ENCODE measurements at places on chromosomes 5 and 9.

- no peak for DNase-seq
Observed at GRCh38 chr9:134454476-134454857, 128.2 kb downstream of the RXRA start.

DNA sequence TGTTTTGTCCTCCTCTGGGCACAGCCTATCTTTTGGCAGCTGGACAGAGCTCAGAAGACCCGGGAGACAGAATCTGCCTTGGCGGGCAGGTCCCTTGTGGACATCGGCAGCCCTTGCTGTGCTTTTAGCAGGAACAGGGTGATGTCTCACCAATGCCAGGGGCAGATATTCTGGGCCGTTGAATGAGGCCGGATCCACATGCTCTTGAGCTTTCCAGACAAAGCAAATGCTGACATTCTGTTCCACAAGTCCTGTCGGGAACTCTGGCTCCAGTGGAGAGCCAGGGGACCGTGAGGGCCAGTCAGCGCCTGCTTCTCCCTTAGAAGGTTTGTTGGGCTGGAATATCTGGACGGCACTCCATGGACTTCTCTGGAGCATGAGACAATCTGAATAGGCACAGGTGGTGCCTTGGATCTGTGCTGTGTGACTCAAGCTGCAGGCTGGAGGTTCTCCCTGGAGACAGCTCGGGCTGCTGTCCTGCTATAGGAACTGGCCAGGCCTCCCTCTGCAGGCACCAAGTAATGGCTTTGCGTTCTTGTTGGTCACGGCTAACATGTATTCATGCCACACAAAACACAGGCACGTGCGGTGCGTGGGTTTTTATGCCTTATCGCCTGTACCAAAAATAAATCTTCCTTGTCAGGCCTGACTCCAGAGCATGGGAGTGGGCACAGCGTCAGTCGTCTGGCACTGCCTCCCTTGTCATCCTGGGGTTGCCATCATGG lies 80.3 kb downstream of the GADD45G start:
- DNase-seq: no peak

- no peak for DNase-seq
Observed at GRCh38 chr9:135045928-135046738, 41.3 kb upstream of the OLFM1 start.

DNA sequence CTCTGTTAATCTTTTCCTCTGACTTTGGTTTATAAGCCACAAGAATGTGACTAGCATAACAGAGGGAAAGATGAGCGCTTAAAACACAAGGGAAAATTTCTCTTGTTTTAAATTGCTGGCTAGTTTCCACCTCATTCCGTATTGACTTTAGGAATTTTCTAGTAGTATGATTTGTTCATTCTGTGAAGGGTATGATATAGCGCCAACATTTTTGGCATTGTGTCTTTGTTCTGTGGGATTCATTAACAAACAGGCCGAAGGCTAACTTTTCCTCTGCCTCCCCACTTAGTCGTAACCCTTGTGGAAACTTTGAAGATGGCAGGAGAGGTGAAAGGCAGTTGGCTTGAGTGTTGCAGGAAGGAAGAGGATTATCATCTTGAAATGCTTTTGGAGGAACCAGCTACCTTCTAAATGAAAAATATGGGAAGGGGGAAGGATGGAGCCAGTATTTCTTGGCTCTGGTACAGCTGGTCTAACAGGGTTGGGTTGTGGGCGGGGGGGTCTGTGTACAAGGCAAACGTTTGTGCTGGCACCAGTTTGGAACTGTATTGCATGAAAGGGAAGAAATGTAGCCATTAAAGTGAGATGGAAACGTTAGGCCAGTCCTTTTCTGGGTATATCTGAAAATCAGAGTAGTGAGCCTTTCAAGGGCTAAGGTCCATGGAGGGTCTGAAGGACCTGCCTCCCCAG lies 21.5 kb upstream of the DMRT2 start:
- DNase-seq: no peak

DNA sequence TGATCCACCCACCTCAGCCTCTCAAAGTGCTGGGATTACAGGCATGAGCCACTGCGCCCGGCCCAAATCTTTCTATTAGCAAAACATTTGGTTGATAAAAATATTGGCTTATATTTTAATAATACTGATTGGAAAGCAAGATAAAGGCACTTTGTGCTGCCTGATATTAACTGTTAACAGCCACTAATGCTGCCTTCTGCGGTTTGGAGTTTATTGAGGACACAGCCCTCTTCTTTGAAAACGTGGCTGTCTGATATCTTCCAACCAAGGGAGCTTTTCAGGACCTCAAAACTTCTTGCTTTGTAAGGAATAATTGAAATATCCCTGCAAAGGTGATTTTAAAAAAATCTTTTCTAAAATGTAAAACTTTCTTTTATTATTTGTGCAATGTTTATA lies 94.0 kb downstream of the IQGAP2 start:
- no peak for DNase-seq

DNA sequence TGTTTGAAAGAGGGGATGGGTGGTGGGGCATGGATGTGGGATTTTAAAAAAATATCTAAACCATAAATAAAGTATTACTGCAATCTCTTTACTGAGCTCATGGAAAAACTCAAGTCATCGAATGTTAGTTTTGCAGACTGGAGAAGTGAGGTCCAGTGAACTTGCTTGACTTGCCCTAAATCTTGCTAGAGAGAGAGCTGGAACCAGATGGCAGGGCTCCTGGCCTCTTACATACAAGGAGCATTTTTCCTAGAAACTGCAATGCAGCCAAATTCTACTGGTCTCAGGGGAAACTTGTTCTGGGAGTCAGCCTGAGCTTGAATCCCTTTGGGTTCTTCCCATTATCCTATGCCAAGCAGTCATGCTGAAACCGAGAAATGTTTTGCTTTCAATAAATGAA lies 2.9 kb upstream of the TGFBI start:
- no peak for DNase-seq

GRCh38 chr5:152638996-152639552 lies 234.0 kb upstream of the NMUR2 start:
- DNase-seq: no peak

GRCh38 chr5:514673-515072 lies 9.6 kb downstream of the SLC9A3 start:
- no peak for DNase-seq

DNA sequence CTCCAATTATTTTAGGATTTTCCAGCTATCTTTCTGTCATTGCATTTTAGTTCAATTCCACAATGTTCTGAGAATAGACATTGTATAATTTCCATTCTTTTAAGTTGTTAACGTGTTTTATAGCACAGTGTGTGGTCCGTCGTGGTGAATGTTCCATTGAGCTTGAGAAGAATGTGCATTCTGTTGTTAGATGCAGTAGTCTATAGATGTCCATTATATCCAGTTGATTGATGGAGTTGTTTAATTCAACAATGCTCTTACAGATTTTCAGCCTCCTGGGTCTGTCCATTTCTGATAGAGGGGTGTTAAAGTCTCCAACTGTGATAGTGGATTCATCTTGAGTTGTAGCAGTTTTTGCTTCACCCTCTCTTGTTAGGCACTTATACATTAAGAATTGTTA lies 1587.7 kb upstream of the NUDT12 start:
- DNase-seq: no peak

DNA sequence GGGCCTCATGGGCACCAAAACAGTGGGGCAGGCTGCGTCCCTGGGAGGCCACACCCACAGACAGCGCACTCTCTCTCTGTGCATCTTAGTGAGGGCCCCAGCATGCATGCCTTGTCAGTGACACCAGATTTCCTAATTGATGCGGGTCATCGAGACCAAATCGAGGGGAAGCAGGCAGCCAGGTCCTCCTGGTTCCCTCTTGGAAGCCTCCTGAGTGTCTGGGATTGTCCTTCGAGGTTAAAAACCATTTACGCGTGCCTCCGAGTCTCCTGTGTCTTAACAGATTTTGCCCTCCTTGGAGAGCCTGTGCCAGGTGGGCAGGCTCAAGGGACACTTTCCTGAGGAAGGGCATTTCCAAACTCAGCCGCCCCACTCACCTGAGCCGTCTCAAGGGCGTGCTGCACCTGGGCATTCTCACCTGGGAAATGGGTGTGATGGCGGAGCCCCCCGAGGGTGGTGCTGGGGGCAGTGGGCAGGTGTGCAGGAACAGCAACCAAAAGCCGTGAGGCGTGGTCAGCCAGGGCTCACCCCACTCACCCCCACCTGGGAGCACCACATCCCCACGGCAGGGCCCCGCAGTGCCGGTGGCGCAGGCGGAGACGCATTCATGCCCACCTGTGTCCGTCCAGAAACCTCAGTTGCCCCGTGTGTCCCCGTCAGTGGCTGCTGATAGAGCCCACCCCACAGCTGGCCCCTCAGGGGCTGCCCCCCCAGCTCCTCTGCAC lies 2.7 kb downstream of the SLC6A19 start:
- no peak for DNase-seq

GRCh38 chr9:72362680-72363139 lies 2.3 kb downstream of the ZFAND5 start:
- DNase-seq: no peak

- no peak for DNase-seq
Observed at GRCh38 chr9:16385590-16385989, 484.9 kb downstream of the BNC2 start.

GRCh38 chr9:135962696-135963307 lies 1.6 kb upstream of the UBAC1 start:
- no peak for DNase-seq

GRCh38 chr5:54520438-54520846 lies 2.9 kb downstream of the SNX18 start:
- DNase-seq: no peak

GRCh38 chr9:87425202-87425601 lies 72.5 kb upstream of the DAPK1 start:
- DNase-seq: no peak

DNA sequence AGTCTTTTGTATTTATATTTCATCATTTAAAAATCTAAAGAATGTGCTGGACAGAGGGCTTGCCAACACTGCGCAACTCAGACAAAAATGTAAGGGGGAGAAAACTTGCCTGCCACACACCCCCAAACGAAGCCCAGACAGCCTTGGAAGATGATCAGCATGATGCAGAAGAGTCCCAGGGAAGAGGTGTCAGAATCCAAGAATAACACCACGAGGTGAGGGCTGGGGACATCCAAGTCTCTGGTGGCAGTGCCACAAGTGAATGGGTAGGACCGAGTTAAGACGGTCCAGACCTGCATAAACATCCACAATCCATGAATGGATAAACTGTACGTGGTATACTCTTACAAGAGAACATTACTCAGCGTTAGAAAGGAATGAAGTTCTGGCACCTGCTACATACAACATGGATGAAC lies 10.4 kb downstream of the EPB41L4B start:
- no peak for DNase-seq

GRCh38 chr9:89926691-89927220 lies 321.9 kb downstream of the GADD45G start:
- DNase-seq: no peak

DNA sequence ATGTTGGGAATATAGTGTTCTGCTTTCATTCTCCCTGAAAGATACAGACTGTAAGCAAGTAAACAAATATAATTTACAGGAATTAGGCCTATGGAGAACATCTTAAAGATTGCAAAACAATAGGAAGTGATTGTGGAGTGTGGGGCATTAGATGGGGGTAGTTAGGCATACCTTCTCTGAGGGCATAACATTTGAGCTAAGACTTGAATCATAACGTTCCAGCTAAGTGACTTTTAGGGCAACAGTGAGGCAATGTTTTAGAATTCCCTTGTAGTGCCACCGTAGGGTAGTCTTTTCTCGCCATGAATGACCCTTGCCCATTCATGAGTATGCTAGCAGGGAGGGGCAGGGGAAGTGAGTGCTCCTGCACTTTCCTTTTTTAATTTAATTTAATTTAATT lies 173.3 kb downstream of the SPATA31D1 start:
- DNase-seq: no peak

DNA sequence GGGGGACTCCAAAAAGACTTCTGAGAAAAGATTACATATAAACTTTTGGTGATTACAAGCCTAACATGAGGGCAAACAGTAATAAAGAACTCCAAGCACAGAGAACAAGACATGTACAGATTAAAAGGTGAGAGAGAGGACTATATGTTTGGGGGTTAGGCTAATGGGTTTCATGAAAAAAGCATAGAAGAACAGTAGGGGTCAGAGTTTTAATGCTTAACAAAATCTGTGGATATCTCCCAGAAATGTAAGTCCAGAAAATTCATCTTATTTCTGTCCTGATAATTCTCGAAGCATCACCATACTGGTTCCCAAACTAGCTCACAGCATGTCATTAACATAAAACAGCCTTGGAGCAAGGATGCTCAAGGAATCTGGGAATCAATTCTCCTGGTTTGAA lies 137.2 kb downstream of the ARRDC3 start:
- DNase-seq: no peak

All from NCI-H1417 treated with DMSO at 0.1 percent for 48 hours (cell line).